NCI-H774 (cell line): ENCODE measurements at places on chromosomes 1 and 21.

GRCh38 chr1:41272601-41273000, 30.5 kb upstream of the SCMH1 start:
- DNase-seq: no peak

GRCh38 chr1:214445199-214445598, 106.2 kb downstream of the PTPN14 start:
- DNase-seq: no peak

GRCh38 chr1:76627901-76628300, 239.4 kb upstream of the ST6GALNAC5 start:
- DNase-seq: no peak

- DNase-seq: no peak
Measured at GRCh38 chr1:171355727-171356126, 41.7 kb downstream of the FMO4 start.

- DNase-seq: no peak
Measured at GRCh38 chr1:10634428-10635084, 159.8 kb downstream of the PEX14 start.

GRCh38 chr21:42913476-42913875, 12.0 kb downstream of the ERVH48-1 start:
- no peak for DNase-seq

GRCh38 chr1:217703326-217703725, 72.2 kb downstream of the SPATA17 start:
- DNase-seq: no peak

GRCh38 chr21:26142363-26142762, 28.2 kb downstream of the APP start:
- DNase-seq: no peak

GRCh38 chr1:6466023-6466422, at the start of gene TNFRSF25:
Gene TNFRSF25 (minus strand): TSS chr1:6466173. CDS start chr1:6466107, 66 bp downstream.
- no peak for DNase-seq

- DNase-seq: no peak
Measured at GRCh38 chr21:18298228-18298627, 53.6 kb downstream of the CHODL start.

- DNase-seq: no peak
Measured at GRCh38 chr1:89701746-89702241, 68.9 kb downstream of the LRRC8C start.

DNA sequence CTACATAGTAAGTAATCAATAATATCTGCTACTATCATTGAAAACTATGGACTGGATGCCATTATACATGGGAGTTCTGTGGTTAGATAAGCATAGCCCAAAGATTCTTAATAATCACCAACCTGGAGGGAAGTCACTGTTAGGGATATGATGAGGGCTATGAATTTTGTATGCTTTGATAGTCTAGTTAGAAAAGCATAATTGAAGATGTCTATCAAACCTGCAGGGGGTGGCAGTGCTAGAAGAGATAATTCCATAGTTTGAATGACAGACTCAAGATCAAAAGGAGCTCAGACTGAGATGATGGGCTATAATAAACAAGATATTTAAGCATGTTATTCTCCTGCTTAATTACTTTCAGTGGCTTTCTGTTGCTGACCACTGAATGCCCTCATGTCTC, 15.4 kb upstream of the COA6 start:
- DNase-seq: no peak

DNA sequence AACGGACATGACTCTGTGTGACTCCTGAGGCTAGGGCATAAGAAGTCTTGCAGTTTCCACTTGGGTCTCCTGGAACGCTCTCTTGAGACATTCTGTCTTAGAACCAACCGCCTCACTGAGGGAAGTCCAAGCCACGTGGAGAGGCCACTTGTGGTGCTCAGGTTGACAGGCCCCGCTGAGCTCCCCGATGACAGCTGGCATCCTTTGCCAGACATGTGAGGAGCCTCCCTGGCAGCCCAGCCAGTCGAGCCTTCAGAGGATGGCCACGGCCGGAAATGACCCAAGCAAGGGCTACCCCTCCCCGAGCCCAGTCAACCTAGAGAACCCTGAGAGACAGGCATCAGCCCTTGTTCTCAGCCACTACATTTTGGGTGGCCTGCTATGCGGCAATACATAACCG, 20.7 kb downstream of the PLEKHA6 start:
- DNase-seq: no peak

DNA sequence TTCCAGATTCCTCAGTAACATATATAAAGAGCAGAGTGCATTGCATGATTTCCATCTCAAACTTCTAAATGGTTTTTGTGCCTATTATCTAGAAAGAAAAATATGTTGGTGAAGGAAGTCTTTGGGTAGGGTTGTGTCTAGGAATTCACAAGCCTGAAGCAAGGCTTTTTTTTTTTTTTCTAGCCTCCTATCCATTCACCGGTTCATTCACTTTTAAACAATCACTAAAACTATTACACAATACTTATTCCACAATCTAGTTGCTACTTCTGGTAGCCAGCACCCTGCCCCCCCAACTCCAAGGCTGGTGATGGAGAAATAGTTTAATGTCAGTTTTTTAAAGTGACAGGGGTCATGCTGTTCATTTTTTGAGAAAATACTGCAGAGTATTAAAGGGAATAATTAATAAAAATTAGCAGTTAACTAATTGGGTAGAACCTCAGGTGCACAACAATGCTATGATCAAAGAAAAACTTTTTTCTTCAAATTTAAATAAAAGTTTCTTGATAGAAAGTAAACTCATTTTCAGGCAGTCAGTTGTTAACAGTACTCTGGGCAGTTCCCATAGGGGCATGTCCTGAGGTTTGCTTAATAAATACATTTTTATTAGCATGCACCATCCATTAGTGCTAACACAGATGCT, 10.9 kb downstream of the IRF2BP2 start:
- no peak for DNase-seq

- DNase-seq: no peak
Measured at GRCh38 chr21:39110431-39110830, 72.8 kb downstream of the PSMG1 start.

DNA sequence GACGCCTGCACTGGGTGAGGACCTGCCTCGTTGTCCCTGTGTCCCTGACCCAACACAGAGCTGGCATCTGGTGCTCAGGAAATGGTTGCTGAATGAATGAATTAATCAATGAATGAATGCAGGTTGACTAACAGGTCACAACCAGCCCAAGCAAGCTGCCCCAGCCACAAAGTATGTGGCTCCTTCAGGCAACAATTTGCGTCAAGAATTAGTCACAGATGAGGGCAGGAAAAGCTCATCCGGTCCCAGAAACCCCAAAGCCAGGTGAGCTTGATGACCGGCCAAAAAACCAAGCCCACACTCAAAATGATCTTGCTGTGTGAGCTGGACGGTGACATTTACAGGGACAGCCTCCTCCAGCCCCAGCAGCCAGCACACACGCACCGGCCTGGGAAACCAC, 40.6 kb upstream of the GPR153 start:
- DNase-seq: no peak

GRCh38 chr1:218701131-218701530, 356.0 kb downstream of the TGFB2 start:
- DNase-seq: no peak

GRCh38 chr1:24289937-24290595, 29.1 kb upstream of the GRHL3 start:
- DNase-seq: no peak

- no peak for DNase-seq
Measured at GRCh38 chr1:65208563-65208973, 60.6 kb downstream of the AK4 start.

DNA sequence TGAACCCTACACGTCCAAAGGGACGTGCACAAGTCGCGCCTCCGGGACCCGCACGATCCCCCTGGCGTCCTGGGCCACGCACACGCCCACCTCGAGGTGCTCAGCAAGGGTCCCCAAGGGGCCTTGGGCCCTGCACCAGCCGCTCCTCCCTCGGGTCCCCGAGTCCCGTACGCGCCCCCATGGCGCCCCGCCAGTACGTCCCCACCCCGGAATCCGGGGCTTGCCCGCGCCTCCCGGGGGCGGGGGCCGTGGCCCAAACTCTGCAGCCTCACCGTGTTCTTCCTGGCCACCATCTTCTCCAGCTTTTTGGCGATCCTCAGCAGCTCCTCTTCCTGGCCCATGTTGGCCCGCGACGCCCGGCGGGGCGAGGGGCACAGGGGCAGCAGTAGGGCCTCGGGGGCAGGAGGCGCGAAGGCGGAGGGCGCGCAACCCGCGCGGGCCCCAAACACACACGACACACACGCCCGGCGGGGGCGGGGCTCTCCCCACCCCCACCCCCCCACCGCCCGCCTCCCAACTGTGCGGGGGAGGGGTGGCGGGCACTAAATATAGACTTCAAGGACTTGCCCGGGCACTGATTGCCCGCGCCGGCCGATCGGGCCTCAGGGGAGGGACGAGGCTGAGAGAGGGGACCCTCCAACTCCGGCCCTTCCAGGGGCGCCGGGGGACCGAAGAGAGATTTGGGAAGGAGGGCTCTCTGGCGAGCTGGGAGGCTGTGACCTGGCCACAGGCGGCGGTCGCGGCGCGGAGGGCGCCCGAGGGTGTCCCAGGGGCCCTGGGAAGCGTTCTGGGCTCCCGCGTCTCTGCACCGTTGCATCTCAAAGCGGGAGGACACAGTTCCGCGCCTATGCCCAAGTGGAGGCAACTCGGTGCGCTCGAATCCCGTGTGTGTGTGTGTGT, at the start of gene TCEA3:
Gene TCEA3 (minus strand): TSS at position 456 of the 900 bp plus-strand sequence. CDS start 115 bp downstream, at position 341.
- no peak for DNase-seq

DNA sequence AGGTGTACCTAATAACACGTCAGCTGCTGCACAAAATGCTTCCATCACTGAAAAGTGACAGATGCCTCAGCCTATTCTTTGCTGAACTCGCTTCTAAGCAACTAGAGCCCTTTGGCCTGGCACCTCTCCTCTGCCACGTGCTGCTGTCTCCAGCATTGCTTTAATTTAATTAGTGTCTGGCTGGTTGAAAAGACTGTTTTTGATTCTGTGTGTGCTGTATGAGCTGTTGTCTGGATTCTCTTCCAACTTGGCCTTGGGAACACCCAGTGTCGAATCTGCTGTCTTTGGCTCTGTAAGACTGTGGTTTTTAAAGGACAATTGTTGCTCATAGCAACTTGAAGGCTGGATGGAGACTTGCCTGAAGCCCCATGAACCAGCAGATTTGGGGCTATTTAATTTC, 109.5 kb downstream of the PSMG1 start:
- no peak for DNase-seq

DNA sequence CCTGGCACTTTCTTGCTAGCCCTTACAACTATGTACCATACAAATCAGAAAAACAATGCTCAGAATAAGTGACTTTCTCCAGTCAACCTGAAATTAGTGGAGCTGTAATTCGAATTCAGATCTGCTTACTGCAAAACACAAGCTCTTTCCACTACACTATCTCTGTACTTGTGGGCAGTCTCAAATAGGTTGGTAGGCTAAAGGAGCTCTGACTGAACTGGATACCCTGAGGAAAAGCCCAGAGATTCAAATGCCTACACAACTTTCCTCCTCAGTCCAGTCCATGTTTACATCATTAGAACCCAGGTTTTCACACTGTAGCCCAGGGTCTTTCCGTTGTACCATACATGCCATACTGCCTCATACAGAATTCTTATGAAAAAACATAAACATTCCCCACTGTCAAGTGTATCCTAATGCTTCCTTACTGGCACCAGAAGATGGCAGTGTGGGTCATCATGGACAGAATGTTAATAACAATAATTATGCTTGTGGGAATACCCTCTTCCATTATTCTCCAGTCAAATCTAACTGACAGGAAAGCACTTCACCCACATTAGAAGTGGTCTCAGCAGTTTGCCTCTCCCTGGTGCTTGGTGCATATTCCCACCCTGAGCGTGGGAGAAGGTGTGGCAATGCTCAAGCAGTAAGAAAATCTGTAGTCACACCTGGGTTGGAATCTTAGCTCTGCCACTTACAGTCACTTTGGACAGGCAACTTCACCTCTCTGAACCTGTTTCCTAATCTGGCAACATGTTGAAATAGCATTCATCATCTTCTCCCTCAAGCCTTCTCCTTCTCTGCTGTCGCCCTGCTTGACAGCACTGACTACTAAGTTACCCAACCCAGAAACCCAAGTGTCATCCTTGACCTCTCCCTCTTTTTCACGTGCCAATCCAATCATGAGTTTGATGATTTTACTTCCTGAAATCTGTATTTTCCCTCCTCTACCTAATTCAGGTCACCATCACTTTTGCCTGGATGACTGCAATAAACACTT, 14.4 kb upstream of the ZFYVE9 start:
- DNase-seq: peak; percentile 18

GRCh38 chr1:17075470-17076255, 21.8 kb upstream of the SDHB start:
- no peak for DNase-seq

DNA sequence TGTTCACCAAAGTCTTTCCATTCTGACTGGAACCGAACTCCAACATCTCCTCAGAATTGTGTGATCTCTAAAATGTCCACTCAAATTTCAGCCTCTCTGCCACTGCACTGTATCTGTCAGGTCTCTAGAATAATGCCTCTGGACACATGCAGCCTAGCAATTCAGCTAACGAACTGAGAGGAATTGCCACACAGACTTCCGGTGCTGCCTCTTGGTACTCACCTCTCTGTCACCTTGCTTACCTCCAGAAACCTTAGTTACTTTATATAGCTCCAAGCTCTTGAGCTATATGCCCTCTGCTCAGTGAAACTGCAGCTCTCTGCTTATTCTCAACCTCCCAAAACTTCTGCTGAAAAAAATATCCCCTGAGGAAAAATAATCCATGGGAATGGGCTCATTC, 2.7 kb upstream of the CHRM3 start:
- DNase-seq: no peak

DNA sequence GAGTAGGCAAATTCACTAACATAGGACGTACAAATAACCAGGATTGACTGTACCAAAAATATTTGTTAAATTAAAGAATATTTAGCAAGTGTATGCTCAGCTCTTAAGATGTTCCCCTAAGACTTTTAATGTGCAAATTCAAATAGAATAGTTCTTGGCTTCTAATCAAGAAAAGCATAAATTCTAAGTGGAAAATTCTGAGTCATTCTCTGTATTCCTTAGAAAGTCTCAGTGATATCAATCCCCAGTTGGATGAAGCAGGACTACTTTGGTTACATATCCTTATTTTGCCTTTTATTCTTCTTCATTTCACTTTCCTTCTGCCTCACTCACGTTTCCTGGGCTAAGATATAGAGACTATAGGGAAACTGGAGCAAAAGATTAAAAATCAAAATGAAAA, 130.2 kb downstream of the IFI44 start:
- no peak for DNase-seq

DNA sequence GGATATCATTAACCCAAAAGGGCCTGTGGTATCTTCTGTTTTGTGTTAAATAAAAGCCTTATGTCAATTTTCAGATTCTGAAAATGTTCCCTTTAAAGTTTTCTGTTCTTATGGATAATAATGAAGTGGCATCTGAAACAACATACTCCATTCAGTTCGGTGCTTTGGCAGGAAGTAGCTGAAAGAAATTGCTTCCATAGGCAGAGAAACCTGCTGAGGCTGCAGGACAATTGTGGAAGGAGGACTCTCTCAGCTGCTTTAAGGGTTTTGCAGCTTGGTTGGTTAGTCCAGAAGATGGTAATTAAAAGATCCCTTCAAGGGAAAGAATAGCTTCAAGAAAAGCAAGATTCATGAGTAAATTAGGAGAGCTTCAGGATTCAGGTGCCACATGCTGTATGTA, 30.5 kb upstream of the NRIP1 start:
- no peak for DNase-seq
